ENCODE measurements at places on chromosomes 4 and X.

- DNase-seq = no peak
Measured at GRCh38 chr4:149719357-149719756, 96.3 kb downstream of the IQCM start.

- no peak for DNase-seq
Measured at GRCh38 chrX:13119386-13119785, 75.0 kb upstream of the FAM9C start.

DNA sequence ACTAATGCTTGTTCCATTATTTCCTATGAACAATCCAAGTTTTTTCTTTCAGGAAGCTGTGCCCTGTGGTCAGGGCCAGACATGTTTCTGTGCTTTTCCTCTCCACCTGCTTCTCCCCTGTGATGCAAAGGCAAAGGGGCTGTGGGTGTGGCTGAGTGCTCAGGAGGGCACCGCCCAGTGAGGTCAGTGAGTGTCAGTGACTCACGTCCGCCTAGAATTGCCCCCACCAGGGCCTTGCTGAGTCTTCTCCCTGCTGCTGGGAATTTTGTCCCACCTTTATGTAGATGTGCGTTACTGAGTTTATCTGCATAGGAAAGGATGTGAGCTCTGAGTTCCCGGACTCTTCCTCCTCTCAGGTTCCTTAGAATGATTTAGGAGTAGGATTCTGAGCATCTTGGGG is 283.2 kb downstream of the DCHS2 start:
- DNase-seq = no peak

DNA sequence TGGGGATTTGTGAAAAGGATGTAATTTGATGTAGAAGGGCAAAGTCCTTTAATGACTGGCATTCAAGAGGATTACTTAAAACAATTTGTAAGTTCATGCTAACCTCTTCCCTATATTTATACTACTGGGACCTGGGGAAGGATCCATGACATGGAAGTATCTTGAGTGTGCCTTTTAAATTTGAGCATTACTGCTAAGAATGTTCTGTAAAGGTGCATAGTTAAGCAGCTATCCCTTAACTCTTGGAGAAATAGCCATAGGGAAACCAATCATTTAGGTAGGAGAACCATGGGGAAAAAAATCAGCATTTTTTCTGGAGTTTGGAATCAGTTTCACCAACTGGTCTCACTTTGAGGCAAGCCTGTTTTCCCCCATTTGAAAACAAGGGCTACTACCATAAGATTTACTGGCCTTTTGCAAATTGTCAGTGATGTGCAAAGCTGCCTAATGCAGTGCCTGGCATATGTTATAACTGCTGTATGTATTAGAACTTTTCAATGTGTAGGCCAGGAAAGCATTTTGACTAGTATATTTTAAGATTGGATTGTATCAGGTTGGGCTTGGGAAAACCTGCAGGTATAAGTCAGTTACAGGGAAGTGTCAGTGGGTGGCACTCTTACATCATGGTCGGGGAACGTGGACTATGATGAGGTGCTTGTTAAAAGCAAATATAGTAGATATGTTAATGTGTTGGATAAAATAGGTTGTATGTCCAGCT is 72.1 kb downstream of the PRSS12 start:
- no peak for DNase-seq

GRCh38 chrX:36510736-36511135 is 497.4 kb upstream of the FAM47C start:
- DNase-seq = no peak

- DNase-seq = no peak
Measured at GRCh38 chrX:40086569-40087335, 11.0 kb downstream of the BCOR start.

DNA sequence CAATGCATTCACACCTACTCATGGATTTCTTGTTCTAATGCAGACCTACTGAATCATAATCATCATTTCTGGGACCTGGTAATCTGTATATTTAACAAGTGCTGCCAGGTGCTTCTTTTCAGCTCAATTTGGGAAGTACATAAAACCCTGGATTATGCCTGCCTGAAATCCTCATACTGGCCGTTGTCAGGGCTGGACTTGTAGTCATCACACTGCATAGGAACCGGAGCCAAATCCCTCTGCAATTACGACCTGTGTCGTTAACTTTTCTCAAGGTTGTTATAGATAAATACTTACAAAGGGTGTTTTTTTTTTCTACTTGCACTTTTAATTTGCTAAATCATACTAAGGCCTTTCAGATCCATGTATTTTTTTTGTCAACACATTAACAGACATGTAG is 294.9 kb upstream of the PRPS2 start:
- DNase-seq = no peak

DNA sequence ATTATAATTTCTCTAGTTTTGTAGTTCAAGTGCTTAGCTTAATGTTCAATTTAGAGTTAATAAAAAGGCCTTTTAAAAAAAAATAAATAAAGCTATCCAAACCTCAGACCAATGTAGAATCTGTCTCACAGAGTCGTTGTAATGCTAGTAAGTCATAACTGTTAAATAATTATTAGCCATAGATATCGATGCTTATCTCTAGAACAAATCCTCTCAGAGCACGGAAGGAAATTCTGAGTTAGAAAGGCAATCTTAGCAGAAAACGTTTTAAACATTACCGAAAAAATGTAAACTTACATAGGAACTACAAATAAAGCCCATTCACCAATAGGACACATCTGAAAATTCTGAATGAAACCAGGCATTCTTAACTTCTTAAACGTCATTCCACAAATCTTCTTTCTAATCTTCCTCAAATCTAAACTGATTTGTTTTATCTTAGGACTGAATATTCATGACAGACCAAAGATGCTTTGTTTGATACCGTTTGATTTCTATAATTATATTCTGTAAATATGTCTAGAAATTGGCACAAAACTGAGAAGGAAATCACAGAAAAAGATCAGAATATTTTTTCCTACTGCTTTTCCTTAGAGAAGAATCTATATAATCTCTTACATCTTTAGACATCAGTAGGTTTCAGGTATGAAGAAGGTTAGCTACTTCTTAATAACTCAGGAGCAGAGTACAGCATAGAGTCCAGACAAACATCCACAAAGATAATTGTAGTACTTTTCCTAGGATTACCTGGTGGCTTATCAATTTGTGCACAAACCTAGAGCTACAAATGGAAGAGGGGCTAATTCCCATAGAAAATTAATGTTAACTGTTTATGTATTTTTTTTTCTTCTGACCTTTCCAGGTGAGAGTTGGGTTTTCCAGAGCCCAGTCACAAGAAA is 140.7 kb downstream of the BTC start:
- DNase-seq = no peak

- no peak for DNase-seq
Measured at GRCh38 chr4:1668488-1668840, 15.6 kb downstream of the FAM53A start.

- no peak for DNase-seq
Measured at GRCh38 chr4:39710098-39710896, 12.4 kb downstream of the UBE2K start.

DNA sequence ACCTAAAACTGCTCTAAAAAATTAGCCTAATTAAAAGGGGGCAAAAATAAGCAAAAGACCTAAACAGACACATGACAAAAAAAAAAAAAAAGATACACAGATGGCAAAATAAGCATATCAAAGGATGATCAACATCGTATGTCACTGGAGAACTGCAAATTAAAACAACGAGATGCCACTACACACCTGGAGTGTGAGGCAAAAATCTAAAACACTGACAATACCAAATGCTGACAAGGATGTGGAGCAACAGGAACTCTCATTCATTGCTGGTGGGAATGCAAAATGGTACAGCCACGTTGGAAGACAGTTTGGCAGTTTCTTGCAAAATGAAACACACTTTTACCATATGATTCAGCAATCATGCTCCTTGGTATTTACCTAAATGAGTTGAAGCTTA is 64.2 kb downstream of the RWDD4 start:
- no peak for DNase-seq

- DNase-seq = no peak
Measured at GRCh38 chrX:66042307-66043077, 2.6 kb upstream of the VSIG4 start.

DNA sequence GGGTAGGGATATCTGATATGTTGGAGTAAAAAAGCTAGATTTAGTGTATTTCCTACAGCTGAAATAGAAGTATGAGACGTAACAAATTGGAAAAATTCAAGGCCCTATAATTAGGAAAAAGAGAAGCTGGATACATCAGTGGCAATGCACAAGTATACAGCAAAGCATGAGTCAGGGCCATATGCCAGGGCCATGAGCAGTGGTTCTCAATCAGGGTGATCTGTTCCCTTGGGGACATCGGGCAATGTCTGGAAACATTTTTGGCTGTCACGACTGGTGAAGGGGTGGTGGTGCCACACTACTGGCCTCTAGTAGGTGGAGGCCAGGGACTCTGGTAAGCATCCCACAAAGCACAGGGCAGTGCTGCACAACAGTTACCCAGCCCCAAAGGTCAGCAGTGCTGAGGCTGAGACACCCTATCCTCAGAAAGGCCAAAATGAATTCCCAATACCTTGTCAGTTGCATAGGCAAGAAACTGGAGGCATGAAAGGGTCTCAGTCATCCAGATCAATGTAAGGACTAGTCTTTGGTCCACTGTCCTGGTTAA is 36.8 kb upstream of the NAP1L5 start:
- no peak for DNase-seq

- DNase-seq = no peak
Measured at GRCh38 chr4:122041312-122041711, 89.5 kb upstream of the TRPC3 start.

Measured in stimulated activated CD8-positive, alpha-beta memory T cell treated with anti-CD3 and anti-CD28 coated beads, Interleukin-7, amount 100 ng/mL, for 24 hours (primary cell).